Cortex of kidney (tissue), 1 donor: ENCODE measurements at places on chromosomes 2 and 18.

DNA sequence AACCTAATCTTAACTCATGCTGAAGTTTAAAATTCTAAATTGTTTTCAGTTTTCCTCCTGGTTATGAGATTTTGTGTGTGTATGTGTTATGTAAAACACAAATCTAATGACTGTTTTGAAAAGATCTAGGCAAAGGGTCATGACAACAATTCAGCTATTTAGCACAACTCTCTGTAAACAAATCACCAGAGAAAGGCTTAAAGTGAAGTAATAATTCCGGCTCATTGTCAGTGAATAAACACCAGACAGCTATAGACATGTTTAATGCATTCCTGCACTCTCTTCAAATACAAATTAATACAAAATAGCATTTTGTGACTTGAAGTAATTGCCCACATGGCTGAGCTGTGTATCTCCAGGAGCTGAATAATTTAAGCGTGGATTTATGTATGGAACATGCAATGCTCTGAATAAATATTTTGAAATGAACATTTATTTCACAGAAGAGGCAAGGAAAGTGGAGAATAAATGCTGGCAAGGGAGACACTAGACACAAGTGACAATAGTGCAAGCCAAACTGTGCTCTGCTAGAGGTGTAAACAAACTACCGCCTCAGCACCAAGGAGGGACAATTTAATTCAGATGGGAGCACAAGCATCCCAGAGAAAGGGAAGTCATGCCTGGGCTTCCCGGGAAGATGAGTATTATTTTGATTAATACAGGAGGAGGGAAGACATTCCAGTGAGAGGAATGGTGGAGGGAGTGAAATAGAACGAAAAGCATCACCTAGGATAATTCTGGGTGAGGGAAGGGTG is 133.6 kb upstream of the XPO1 start:
- no peak for DNase-seq

DNA sequence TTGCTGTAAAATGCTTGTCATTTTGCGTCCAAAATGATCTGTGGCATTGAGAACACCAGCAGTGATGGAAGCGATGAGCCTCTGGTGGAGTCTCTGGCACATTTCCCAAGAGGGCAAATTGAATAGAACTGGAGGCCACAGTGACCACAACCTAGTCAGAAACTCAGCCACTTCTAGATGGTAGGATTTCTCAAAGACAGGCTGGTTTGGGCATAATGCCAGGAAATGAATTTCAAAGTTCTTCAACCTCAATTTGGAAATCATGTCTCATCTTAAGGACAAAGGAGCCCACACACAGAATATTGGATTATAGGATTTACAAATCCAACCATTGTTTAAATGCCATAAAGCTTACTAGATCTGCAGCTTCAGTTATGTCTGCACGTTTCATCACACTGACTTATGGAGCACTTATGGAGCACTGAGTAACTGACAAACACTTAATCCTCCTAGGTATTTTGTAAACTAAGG is 132.1 kb downstream of the COL6A3 start:
- DNase-seq: no peak

- DNase-seq: no peak
These were observed 240.3 kb downstream of the LRATD1 start for GRCh38 chr2:14872779-14873325.

- DNase-seq: no peak
These were observed 23.6 kb downstream of the ZBTB7C start for GRCh38 chr18:48385596-48385995.

- no peak for DNase-seq
These were observed 108.4 kb upstream of the MCFD2 start for GRCh38 chr2:47024046-47024445.

GRCh38 chr18:22493940-22494339 is 76.2 kb upstream of the CTAGE1 start:
- no peak for DNase-seq

DNA sequence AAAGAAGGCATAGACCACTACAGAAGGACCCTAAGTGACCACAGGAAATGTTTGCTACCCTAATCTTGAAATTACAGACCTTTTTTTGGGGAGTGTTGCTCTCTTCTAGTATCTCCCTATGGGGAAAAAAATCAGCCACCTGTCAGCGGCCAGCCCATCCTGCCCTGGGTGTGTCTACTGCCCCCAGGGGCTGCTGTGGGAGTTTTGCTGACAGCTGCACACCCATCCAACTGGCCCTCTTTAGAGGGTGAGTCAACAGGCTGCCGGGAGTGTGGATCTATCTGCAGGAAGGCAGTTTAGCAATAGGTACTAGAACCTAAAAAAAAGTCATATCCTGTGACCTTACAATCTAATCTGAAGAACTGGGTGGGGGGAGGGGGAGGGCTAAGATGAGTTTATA is 796 bp upstream of the DYSF start:
- no peak for DNase-seq

GRCh38 chr18:9849407-9850283 is 36.1 kb upstream of the TXNDC2 start:
- DNase-seq: no peak

- no peak for DNase-seq
These were observed 26.8 kb downstream of the NIFK start for GRCh38 chr2:121709776-121710469.

DNA sequence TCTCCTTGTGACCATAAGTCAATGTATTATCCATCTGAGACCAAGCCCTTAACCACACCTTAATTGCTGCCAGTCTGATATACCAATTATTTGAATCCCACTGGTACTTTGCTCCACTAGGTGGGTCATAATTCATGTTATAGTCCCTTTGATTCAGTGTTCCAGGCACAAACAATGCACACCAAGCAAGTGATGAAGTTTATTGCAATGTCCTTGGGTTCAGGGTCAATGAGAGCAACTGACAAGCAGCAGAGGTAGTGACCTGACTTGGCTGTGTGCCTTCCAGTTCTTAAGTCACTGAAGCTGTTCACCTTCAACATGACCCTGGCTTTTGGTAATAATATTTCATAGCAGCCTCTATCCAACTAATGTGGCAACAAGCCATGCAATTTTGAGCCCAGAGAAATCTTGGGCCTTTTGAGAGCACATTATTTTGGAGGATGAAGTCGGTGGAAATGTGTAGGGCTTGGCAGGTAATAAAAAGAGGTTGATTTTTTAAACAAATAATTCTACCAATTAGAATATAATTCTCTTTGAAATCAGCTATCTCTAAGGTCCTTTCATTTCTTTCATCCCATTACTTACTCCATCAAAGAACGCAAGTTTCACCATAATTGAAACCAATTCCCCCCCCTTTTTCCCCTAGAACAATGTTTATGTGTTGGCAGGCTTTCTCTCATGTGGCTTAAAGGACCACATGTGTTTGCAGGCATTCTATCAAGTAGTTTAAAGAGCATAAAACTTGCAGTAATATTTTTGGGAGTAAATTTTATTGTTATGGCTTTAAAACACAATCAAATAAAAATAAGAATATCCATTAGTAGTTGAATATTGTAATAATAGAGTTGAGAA is 3.1 kb upstream of the CPO start:
- no peak for DNase-seq

DNA sequence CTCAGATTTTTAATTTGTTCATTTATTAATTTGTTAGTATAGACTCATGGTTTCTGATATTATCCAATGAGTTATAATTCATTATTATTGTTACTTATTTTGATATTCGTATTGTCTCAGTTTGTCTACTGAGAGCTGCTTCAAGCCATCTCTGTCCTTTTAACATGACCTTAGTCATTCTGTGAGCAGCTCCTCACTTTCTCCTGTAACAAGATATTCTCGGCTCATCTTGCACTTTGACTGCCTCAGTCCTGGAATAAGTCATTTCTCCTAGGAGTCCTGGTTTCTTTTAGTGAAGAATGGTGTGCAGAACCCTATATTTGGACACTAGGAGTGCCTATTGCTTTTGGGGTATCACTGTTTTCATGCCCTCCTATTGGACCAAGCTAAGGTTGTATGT is 13.2 kb downstream of the ASB1 start:
- DNase-seq: no peak

DNA sequence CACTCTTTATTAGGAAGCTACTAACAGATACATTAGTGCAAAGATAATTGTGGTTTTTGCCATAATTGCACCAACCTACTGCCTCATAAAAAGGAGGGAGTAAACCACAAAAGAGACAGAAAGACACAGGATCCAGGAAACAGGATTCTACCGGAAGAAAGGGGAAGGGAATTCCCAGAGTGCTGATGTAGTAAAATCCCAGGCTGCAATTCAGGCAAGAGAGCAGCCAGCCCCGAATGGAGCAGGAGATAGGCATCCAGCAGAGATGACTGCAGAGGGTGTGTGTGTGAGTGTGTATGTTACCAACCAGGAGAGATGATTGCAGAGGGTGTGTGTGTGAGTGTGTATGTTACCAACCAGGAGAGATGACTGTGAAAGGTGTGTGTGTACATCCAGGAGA is 84.4 kb downstream of the KCNS3 start:
- DNase-seq: no peak

DNA sequence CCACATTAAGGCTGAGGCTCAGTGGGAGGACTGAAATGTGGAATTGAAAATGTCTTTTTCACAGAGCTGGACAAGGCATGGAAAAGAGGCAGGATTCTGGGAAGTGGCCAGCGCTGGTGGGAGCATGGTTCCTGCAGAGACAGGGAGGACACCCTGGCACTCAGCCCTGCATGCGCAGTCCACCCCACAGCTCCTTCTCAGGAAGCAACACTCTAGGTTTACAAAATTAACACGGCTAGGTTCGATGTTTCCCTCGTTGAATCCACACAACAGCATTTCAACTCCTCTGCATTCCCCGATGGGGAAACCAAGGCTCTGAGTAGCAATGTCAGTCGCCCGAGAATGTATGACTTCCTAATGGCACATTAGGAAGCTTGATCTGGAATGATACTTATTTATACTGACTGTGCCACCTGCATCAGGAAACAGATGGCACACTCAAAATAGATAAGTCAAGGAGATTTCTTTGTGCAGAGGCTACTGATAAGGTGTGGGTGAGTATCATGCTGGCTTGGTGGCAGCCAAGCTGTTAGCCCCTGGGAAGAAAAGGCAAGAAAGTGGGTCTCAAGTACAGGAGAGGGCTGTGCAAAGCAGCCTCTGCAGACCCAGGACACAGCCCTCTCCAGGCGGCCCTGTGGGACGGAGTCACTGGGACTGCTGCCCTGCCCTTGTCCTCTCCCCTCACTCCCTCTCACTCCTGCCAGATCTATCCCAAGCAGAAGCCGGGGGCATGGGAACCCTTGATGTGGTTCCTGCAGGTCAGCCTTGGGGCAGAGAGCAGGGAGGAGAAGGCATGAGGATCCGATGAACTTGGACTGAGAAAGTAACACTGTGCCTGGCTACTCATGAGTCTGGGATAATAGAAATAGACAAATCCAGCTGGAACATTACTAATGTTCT is 158.4 kb upstream of the FHL2 start:
- no peak for DNase-seq

DNA sequence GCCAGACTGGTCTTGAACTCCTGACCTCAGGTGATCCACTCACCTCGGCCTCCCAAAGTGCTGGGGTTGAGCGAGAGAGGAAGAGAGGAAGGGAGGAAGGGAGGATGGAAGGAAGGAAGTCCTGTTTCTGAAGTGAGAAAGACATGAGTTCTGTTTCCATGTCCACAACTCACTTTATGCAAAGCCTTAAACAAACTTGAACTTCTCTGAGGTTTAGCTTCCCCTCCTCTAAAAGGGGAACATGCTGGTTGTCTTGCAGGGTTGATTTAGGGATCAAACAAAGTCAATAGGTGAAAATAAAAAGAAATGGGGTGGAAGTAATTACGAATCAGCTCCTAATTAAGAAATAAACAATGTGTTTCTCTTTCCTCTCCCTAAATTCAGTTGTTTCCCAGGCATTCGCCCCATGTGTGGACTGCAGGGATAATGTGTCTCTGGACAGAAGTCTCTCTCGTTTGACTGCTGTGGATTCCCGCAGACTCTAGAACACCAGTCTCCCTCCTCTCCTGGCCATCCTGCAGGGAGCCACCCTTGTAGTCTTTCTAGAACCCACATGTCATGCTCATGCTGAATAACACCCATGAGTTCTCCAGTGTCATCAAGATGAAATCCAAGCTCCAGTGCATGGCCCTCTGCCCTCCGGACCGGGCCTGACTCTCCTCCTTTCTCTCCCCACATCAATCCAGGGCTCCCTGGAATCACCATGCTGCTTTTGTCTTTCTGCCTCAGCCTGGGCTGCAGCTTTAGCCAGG is 229.3 kb upstream of the TRIB2 start:
- no peak for DNase-seq

DNA sequence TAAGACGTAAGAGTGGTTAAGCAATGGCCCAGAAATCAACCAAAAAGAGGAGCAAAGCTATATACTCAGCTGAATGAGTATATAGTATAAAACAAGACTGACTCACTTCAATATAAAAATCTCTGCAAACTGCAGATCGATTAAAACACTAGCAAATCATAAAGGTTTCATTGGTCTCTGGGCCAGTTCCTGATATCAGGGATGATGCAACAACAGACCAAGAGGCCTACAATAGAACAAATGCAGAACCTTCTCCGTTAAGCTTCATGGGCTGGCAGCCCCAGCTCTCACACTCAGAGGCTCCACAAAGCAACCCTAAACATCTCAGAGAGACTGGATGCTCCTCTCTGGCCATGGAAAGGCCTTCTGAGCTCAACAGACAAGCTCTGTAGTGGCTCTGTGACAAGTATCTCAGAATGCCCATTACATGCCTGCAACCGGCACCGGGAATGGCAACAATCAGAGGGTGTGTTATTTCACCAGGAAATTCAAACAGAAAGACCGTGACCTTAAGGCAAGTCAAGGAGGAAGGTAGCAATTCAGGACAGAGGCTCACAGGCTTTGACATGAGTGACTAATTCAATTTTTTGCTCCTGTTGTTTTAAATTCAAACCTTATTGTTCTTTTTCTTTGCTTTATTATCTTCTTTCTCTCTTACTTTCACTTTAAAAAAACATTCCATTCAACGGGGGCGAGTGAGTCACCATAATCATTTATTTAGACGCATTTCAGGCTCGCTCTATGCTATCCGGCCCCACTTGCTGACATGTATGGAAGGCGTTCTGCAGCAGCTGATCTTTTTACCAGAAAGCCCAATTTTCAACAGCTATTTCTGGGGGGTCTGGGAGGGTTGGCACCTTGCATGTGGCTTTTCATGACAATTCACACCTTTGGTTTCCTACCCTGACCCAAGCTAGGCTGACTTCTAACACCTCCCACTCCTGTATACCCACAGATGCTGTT is 15.1 kb downstream of the CYRIA start:
- DNase-seq: no peak

- no peak for DNase-seq
These were observed 476.4 kb upstream of the SPHKAP start for GRCh38 chr2:228657807-228658402.
